Activated T-cell treated with anti-CD3 and anti-CD28 coated beads, Interleukin-2, amount 50 U/mL, for 72 hours (primary cell): ENCODE measurements at places on chromosomes 4 and X.
A peak's percentile ranks its signal among the peaks of the same experiment; 100 is the strongest.

GRCh38 chrX:130139474-130140201 is 26.0 kb downstream of the AIFM1 start:
- H3K27me3 ChIP-seq = peaks cover 14% of the 10 kb centered on the region
- no peak for DNase-seq
- H3K4me1 ChIP-seq = no peaks in the 10 kb centered on the region
- H3K27ac ChIP-seq = no peak overlapping the region
- H3K36me3 ChIP-seq = peaks cover 9% of the 10 kb centered on the region

GRCh38 chr4:102825261-102826091 is 1.9 kb downstream of the UBE2D3 start:
- peak; percentile 55 for DNase-seq
- H3K4me1 ChIP-seq = peaks cover 44% of the 10 kb centered on the region
- H3K27ac ChIP-seq = no peak overlapping the region
- H3K27me3 ChIP-seq = no peaks in the 10 kb centered on the region
- H3K4me3 ChIP-seq = no peak overlapping the region

- H3K27me3 ChIP-seq = no peaks in the 10 kb centered on the region
- no peaks in the 10 kb centered on the region for H3K36me3 ChIP-seq
- no peak overlapping the region for H3K27ac ChIP-seq
- H3K4me3 ChIP-seq = no peak overlapping the region
Observed at GRCh38 chrX:150161193-150161592, 201.9 kb upstream of the MAMLD1 start.

GRCh38 chr4:94332983-94333590 is 9.5 kb downstream of the HPGDS start:
- H3K27me3 ChIP-seq = no peaks in the 10 kb centered on the region
- H3K4me3 ChIP-seq = no peak overlapping the region
- no peaks in the 10 kb centered on the region for H3K4me1 ChIP-seq
- H3K36me3 ChIP-seq = no peaks in the 10 kb centered on the region

DNA sequence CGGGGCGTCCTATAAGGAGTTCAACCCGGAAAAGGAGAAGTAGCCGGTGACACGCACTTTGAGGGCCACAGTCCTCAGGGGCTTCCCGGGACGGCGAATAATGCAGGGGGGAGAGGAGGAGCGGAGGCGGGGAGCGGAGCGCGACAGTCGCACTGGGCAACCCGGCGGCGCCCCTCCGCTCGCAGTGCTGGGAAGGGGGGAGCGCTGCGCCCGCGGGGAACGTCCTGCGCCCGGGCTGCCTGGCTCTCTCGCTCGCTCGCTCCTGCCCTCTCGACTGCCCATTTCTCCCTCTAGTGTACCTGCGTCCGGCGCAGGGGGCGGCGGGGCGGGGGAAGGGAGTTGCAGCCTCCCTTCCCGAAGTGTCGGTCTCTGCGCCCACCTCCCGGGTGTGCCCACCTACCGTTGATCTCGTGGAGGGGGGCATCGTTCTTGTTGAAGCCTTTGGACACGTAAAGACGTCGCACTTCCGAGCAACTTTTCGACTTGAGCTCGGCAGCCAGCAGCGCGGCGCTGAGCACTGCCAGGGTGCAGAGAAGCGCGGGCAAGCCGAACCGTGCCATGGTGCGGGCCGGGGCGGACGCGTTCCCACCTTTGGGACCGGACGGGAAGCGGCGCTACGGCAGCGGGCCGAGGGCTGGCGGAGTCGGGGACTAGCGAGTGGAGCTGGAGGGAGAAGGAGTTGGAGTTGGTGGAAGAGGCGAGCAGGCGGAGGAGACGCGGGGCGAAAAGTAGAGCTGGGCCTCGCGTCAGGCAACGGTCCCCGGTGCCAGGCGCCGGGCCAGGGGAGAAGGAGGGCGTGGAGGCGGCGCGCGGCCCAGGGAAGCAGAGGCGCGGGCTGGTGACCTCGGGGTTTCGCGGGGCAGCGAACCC is 648 bp downstream of the GPC4 start:
- H3K27me3 ChIP-seq = peaks cover 66% of the 10 kb centered on the region
- no peak overlapping the region for H3K27ac ChIP-seq
- H3K36me3 ChIP-seq = no peaks in the 10 kb centered on the region
- H3K4me1 ChIP-seq = no peaks in the 10 kb centered on the region
- H3K4me3 ChIP-seq = peak overlapping the region; percentile 81

DNA sequence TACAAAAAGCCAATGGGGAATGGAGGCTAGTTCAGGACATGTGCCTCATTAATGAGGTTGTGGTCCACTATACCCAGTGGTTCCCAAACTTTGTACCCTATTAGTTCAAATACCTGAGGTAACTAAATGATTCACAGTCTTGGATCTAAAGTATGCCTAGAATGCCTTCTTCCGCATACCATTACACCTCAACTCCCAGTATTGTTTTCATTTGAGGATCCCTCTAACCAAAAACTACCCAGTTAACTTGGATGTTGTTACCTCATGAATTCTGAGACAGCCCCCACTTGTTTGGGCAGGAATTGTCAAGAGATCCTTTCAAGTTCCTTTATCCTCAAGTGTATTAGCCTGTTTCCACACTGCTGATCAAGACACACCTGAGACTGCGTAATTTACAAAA is 439.2 kb downstream of the PCDH10 start:
- DNase-seq = no peak
- H3K27me3 ChIP-seq = no peaks in the 10 kb centered on the region
- H3K36me3 ChIP-seq = no peaks in the 10 kb centered on the region
- no peaks in the 10 kb centered on the region for H3K4me1 ChIP-seq
- no peak overlapping the region for H3K27ac ChIP-seq

DNA sequence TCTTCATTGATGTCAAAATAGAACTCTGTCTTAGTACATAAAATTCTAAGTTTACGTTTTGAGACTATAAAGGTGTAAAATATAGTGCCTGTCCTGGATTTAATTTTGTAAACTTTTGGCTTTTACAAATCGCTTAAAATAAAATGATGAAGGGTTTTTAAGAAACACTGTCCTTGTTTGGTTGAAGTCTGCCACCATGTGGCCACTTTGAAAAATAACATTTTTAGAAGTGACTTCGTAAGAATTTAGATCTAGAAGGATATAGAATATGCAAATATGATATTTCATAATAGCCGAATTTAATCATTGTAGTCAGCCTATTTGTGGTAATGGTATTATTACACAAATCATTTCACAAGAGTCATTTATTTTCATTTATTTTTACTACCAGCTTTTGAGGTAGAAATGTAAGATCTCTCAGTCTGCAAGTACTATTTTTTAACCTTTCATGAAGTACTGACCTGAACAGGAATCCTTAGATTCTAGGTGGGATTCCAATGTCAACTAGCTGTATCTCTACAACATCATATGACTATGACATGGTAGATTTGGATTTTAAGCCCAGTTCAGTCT is 31.0 kb upstream of the FAT4 start:
- H3K27ac ChIP-seq = no peak overlapping the region
- H3K36me3 ChIP-seq = no peaks in the 10 kb centered on the region
- H3K4me3 ChIP-seq = no peak overlapping the region
- no peaks in the 10 kb centered on the region for H3K4me1 ChIP-seq

GRCh38 chrX:63426519-63426918 is 75.4 kb upstream of the SPIN4 start:
- H3K36me3 ChIP-seq = peaks cover 2% of the 10 kb centered on the region
- H3K4me3 ChIP-seq = no peak overlapping the region
- no peaks in the 10 kb centered on the region for H3K4me1 ChIP-seq
- H3K27ac ChIP-seq = no peak overlapping the region

DNA sequence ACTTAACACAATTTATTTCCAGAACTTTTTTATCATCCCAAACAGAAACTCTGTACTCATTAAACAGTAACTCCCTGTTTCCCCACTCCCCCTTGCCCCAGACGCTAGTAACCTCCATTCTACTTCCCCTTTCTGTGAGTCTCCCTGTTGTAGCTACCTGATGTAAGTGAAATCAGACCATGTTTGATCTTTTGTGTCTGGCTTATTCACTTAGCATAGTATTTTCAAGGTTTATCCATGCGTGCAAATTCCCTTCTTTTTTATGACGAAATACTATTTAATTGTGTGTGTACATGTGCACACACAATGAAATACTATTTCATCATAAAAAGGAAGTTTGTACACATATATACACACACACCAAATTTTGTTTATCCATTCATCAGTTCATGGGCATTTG is 5.2 kb downstream of the PKD2 start:
- H3K36me3 ChIP-seq = no peaks in the 10 kb centered on the region
- H3K4me3 ChIP-seq = peak overlapping the region; percentile 16
- H3K27me3 ChIP-seq = no peaks in the 10 kb centered on the region

DNA sequence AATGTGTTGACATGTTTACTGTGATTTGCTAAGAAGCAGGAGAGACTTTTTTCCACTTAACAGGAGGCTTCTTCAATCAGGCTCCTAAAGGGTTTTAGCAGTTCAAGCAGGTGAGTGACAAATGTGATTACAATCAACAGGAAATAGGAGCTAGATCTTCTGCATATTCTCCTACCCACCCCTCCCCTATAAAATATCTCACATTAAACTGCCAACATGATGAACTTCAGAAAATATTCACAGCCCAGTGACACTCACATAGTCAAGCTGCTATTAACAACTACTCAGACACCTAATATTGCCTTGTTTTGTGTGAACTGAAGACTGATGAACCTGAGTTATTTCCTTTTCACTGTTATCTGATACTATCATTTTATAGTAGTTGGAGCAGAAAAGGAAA is 55.9 kb upstream of the ANTXR2 start:
- H3K4me1 ChIP-seq = peaks cover 49% of the 10 kb centered on the region
- DNase-seq = no peak
- no peaks in the 10 kb centered on the region for H3K36me3 ChIP-seq
- H3K27ac ChIP-seq = no peak overlapping the region
- H3K27me3 ChIP-seq = peaks cover 6% of the 10 kb centered on the region
- no peak overlapping the region for H3K4me3 ChIP-seq

DNA sequence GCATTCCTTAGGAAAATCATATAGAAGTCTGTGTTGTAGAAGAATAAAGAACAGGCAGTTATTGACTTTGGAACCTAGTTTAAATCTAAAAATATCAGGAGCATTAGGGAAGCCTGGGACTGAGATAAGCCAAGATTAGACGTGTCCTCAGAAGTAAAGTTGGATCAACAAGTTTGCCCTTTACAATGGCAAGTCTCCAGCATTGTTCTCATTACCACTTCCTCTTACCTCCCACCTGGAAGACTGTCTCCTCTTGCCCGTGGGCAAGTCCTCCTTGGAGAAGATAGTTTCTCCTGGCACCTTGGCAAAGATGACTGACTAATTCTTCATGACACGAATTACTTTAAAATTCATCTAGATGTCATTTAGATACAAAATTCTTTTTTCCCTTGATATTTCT is 37.8 kb downstream of the CNKSR2 start:
- no peak overlapping the region for H3K27ac ChIP-seq
- H3K27me3 ChIP-seq = no peaks in the 10 kb centered on the region
- no peaks in the 10 kb centered on the region for H3K36me3 ChIP-seq
- no peaks in the 10 kb centered on the region for H3K4me1 ChIP-seq
- DNase-seq = no peak

DNA sequence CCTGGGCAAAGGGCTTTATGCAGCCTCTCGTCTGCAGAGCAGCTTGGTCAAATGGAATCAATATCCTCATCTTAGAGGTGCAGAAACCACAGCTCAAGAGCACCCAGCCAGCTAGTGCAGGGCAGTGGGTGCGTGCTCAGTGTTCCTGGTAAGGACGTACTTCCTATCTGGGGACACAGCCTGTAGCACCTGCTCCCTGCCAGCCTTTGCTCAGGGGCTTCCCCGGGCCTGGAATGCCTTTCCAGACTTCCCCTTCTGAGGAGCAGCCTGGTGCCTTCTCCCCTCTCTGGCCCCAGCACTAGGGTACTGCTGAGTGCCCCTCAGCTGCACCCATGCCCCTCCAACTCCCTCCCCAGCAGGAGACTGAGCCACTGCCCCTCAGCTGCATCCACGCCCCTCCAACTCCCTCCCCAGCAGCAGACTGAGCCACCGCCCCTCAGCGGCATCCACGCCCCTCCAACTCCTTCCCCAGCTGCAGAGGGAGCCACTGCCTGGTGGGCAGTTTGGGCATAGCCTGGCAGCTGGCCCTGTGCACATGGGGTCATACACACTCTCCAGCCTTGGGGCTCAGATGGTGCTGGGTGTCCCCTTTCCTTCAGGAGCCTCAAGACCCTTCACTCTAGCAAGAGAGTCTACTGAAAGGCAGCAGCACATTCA is 42.2 kb upstream of the AFAP1 start:
- no peaks in the 10 kb centered on the region for H3K27me3 ChIP-seq
- no peaks in the 10 kb centered on the region for H3K36me3 ChIP-seq
- DNase-seq = no peak
- no peak overlapping the region for H3K27ac ChIP-seq
- peaks cover 6% of the 10 kb centered on the region for H3K4me1 ChIP-seq

GRCh38 chr4:105990933-105991332 is 95.7 kb downstream of the NPNT start:
- H3K27ac ChIP-seq = no peak overlapping the region
- no peaks in the 10 kb centered on the region for H3K4me1 ChIP-seq
- H3K4me3 ChIP-seq = no peak overlapping the region
- DNase-seq = no peak
- H3K27me3 ChIP-seq = no peaks in the 10 kb centered on the region
- H3K36me3 ChIP-seq = no peaks in the 10 kb centered on the region

- H3K4me3 ChIP-seq = no peak overlapping the region
- H3K27ac ChIP-seq = no peak overlapping the region
- no peaks in the 10 kb centered on the region for H3K27me3 ChIP-seq
Observed at GRCh38 chr4:130468340-130468739, 1372.4 kb downstream of the C4orf33 start.

DNA sequence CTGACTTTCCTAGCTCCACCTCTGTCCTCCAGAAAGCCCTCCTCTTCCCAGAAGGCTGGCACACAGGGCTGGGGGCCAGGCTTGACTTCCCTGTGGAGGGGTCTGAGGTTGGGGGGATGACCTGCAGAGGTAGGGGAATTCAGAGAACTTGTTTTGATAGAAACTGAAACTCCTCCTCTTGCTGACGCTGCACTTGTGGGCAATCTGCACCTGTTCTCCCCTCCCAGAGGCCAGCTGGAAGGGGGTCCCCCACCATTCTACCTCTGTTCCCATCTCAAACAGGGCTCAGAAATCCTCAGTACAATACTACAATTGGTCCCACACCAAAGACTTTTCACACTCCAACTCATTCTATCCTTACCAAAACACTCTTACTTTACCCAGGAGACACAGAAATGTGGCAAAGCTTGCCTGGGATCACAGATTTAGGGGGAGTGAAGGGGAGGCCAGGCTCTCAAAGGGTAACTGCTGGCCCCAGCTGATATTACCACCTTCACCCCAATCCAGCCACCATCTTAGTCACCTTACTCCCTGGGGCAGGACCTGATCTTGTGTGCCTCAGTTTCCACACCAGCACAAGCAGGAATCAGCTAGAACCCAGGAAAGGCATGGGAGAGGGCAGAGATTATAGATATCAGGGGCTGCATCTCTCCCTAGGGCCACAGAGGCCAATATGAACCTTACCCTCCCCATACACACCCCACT is 18.5 kb downstream of the OTUD5 start:
- DNase-seq = peak; percentile 93
- peak overlapping the region; percentile 86 for H3K4me3 ChIP-seq
- no peaks in the 10 kb centered on the region for H3K27me3 ChIP-seq
- H3K36me3 ChIP-seq = peaks cover 42% of the 10 kb centered on the region
- peak overlapping the region; percentile 94 for H3K27ac ChIP-seq
